Astrocyte of the cerebellum (primary cell): ENCODE measurements at places on chromosomes 1 and 21.

- DNase-seq, result no peak
These were observed at the start of gene BMP8B for GRCh38 chr1:39788758-39789570. BMP8B (minus strand) TSS chr1:39788865; CDS start chr1:39788485, 380 bp downstream.

GRCh38 chr1:31705080-31705866, 1.5 kb upstream of the COL16A1 start:
- DNase-seq, result no peak

GRCh38 chr1:156102633-156103511, 11.6 kb upstream of the LMNA start:
- DNase-seq, result no peak

- no peak for DNase-seq
These were observed 5.5 kb upstream of the TOMM20 start for GRCh38 chr1:235134171-235134570.

DNA sequence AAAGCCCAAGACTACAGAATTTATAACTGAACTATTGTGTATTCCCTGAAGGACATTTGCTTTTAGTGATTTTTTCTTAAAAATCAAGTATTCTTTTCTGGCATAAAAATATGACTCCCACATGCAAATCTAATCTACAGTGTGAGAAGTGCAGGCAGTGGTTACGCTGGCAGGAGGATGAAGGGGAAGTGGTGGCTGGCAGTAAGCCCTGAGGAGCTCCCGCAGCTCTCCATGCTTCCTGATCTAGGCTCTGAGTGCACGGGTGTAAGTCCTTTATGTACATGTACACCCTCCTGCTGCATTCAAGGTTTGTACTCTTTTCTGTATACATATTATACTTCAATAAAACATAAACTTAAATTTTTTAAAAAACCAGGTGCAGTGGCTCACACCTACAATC, 67.5 kb upstream of the PRDX6 start:
- peak; percentile 96 for DNase-seq

DNA sequence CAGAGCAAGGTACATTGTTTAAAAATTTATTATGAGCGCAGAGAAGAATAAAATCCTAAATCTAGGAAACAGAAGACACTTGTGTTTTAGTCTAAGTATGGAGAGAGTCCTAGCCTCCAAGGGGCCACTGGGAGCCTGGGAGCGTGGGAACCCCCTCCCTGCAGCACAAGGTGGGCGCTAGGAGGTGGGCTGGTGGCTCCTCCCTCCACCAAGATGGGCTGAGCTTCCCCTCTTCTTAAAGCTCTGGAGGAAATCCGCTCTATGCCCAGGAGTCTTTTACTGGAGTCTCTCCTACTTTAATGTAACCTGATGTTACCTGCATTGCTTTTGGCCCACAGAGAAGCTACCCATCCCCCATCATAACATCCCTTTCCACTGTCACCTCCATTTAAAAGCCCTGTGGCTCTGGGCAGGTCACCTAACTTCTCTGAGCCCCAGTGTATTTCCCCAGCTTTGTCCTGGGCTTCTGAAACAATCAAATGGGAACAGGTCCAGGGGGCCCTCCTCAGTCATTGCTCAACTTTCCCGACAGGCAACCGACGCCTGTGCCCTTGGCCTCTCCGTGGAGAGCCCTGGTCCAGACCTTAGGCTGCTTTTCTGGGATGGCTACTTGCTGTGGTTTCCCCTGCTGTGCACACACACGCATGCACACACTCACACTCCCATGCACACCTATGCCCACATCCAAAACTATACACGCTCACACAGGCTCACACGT, 181.5 kb downstream of the NPHP4 start:
- DNase-seq, result no peak

DNA sequence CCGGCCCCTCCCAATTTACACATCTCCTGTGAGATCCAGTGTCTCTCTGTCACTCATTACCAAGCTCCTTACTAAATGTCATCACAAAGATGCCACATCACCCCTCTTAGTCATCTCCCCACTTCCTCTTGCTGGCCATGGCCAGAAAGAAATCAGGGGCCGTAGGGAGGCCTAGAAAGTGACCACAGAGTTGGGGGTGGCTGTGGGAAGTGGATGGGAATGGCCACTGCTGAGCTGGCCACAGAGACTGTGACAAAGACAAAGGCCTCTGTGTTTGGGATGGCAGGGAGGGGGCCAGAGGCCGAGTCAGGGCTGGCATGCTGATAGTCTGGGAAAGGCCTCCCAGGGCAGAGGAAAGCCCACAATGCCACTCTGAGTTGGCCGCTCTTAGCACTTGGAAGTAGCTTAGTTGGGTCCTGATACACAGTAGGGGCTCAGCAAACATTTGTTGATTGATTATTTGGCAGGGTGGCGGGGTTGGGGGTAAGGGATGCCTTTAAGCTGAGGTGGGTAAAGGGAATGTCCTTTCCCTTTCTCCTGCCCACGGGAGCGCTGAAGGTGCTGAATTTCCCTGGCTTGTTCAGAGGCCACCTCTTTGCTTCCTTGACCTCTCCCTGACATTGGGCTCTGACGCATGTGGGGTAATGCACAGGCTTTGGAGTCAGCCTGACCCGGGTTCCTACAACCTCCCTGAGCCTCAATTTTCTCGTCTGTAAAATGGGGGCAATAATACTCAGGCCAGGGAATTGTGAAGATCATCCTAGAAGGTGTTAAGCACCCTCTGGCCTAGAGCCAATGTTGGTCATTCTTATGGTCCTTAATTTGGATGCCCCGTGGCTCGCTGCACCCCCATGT, 13.2 kb downstream of the NAV1 start:
- no peak for DNase-seq

GRCh38 chr1:47459253-47459788, 21.5 kb downstream of the FOXD2 start:
- no peak for DNase-seq

DNA sequence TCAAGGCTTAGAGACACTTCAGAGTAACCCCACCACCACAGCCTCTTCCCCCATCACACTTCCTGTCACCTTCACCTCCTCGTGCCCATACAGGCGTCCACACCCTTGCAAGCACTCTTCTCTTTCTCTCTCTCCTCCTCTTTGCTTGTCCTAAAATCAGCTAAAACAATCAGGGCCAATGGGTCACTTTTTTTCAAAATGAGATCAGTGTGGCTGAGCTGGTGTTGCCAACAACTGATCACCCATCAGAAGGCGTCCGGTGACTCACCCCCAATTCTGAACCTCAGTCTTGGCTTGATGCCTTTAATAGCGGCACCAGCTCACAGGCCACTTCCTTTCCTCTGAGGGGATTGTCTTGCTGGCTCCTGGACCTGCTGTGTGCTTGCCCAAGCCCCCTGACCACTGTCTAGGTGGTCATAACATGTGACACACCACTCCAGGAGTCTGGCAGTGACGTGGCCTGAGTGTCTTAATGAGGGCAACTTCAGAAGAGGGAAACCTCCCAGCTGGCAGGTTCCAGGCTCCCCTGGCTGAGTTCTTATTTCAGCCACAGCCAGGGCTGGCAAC, 1.6 kb downstream of the DRAXIN start:
- peak; percentile 77 for DNase-seq

DNA sequence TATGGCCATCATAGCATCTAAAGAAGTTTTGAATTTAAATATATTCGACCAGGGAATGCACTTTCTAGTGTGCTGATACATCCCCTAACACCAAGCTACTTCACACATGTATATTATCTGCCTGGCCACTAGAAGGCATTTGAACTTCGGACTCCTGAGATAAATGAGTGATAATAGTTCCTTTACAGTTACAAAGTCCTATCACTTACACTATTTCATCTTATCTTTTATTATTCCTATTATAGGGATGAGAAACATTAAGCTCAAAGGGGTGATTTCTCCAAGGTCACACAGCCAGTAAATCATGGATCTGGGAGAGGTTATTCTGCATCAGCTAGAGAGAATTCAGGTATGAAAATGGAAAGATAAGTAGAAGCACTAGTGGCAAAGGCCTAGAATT, 40.3 kb downstream of the GPATCH2 start:
- DNase-seq, result no peak

DNA sequence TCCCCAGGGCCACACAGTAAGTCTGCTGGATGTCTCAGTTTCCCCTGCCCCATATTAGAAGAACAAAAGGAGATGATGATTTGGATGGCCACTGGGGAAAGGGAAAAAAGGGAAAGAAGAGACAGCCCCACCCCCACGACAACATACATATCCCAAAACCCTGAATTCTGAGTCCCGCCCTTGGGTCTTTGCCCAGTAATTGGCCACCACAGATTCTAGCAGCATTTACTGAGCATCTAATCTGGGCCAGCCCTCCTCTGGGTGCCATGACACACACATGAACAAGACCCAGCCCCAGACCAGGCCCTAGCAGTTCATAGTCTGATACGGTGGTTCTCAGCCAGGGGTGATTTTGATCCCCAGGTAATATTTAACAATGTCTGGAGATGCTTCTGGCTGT, 5.2 kb upstream of the TTC4 start:
- DNase-seq, result no peak

- no peak for DNase-seq
These were observed 33.7 kb downstream of the PRDM15 start for GRCh38 chr21:41845310-41846032.

GRCh38 chr1:165666152-165666825, 32.1 kb downstream of the ALDH9A1 start:
- DNase-seq, result no peak

GRCh38 chr1:94235189-94236012, 2.0 kb downstream of the ARHGAP29 start:
- no peak for DNase-seq
